ENCODE measurements at places on chromosomes 4 and X.

DNA sequence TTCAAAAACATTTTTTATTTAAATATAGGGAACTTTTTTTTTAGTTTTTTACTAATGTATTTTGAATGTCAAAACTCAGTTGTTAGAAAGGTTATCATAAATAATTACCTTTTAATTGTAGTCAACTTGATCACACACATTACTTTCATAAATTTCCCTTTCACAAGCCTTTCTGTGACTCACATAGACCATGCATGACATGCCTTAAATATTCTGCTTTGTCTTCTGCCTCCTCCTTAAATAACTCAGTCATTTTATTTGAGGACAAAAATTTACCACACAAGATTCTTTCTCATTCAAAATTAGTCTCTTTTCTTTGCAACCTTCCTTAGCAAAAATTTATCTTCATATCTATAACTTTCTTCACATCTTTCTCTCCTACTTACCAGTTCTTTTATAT is 219.9 kb downstream of the EVC2 start:
- DNase-seq, result no peak

DNA sequence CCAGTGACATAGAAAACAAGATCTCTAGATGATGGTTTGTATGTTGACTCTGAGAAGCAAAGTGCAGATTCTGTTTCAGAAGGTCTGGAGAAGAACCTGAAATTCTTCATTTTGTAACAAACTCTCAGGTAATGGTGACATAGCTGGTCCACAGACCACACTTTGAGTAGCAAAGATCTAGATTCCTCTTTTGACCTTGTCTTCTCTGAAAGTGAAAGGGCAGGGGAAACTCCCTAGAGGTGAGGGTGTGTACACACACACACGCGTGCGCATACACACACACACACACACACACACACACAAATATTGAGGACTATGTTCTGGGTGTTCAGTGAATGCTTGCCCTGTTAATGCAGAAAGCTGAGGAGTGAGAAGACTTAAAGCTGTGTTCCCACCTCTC is 110.1 kb downstream of the NHSL2 start:
- DNase-seq, result no peak

- DNase-seq, result no peak
Measured at GRCh38 chrX:23855569-23855968, 52.2 kb downstream of the APOO start.

- DNase-seq, result no peak
Measured at GRCh38 chr4:150739591-150739990, 157.6 kb downstream of the MAB21L2 start.

DNA sequence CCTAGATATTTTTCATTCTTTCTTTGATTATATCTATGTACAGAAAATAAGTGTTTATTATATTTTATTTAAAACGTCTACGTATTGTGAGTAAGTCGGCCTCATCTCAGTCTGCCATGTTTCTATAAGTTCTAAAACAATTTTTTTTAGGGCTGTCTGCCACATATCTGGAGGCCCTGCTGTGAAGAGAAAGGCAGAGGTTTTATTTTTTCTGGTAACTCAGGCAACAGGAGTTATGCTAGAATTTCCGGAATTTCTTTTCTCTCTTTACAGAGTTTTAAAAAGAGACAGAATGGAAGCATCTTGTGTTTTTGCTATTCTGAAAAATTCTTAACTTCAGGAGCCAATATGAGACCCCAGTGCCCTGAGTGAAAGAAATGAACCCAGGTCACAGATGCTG is 1124.0 kb upstream of the TENM3 start:
- DNase-seq, result no peak

- DNase-seq, result no peak
Measured at GRCh38 chrX:100994352-100995281, 25.1 kb downstream of the ARL13A start.

- no peak for DNase-seq
Measured at GRCh38 chrX:13091111-13091765, 46.8 kb upstream of the FAM9C start.

All from D341Med (cell line).